ENCODE measurements at places on chromosomes 6 and 20. TPM values are rescaled to one million over a fixed set of nuclear protein-coding genes. Genes with fewer than 3 reads are reported as not detected.

Gene SCUBE3
- not detected for polyA plus RNA-seq

Gene LGSN
- polyA plus RNA-seq: 0.17 TPM

Gene MAFB
- polyA plus RNA-seq: 1.3 TPM

Gene SULF2
- polyA plus RNA-seq: 0.30 TPM

Gene FAM83C
- polyA plus RNA-seq: not detected

Gene TOX2
- polyA plus RNA-seq: 1.2 TPM

Gene FNDC1
- not detected for polyA plus RNA-seq

Gene GNAS-AS1
- not detected for polyA plus RNA-seq

Gene C6orf15
- not detected for polyA plus RNA-seq

Gene PLN
- polyA plus RNA-seq: not detected

Gene SNPH
- 0.67 TPM for polyA plus RNA-seq

Gene SLC24A3
- not detected for polyA plus RNA-seq

Gene RBPJL
- polyA plus RNA-seq: not detected

Gene GSTA3
- polyA plus RNA-seq: not detected

Gene SOX18
- polyA plus RNA-seq: not detected

Gene MAP7
- polyA plus RNA-seq: 0.16 TPM

Gene CLDN20
- not detected for polyA plus RNA-seq

Gene SIRPG
- 0.09 TPM for polyA plus RNA-seq

Gene PRDM13
- polyA plus RNA-seq: not detected

Gene MEP1A
- not detected for polyA plus RNA-seq

Gene ADTRP
- polyA plus RNA-seq: 0.84 TPM

Gene COL11A2
- 0.88 TPM for polyA plus RNA-seq

Gene TINAG
- not detected for polyA plus RNA-seq

Gene CCHCR1
- polyA plus RNA-seq: 17.0 TPM

Gene CDK5RAP1
- 60.5 TPM for polyA plus RNA-seq

Gene TNXB
- 4.0 TPM for polyA plus RNA-seq

Gene C6orf132
- polyA plus RNA-seq: not detected

Gene B4GALT5
- 3.4 TPM for polyA plus RNA-seq

Gene LYRM4
- 16.9 TPM for polyA plus RNA-seq

Gene SIM1
- polyA plus RNA-seq: not detected

Gene CRISP2
- not detected for polyA plus RNA-seq

Gene VSX1
- not detected for polyA plus RNA-seq

Gene LCA5
- 0.12 TPM for polyA plus RNA-seq

Gene SPO11
- polyA plus RNA-seq: not detected

Gene CD93
- 0.81 TPM for polyA plus RNA-seq

Gene ZHX3
- 4.3 TPM for polyA plus RNA-seq

Gene PNPLA1
- polyA plus RNA-seq: not detected

Gene COL19A1
- polyA plus RNA-seq: 14.6 TPM

Gene RNF39
- not detected for polyA plus RNA-seq

Gene BIRC7
- 0.12 TPM for polyA plus RNA-seq

Gene DEFB132
- polyA plus RNA-seq: not detected

Gene FLRT3
- not detected for polyA plus RNA-seq

Gene ADGRF4
- polyA plus RNA-seq: not detected

Gene INSM1
- not detected for polyA plus RNA-seq

Gene BPIFB2
- not detected for polyA plus RNA-seq

Gene MAP3K5
- 5.7 TPM for polyA plus RNA-seq

Gene ELOVL5
- polyA plus RNA-seq: 149 TPM

Gene CABLES2
- 4.8 TPM for polyA plus RNA-seq

Gene EPPIN
- polyA plus RNA-seq: not detected

Gene NMBR
- polyA plus RNA-seq: not detected

Gene APCDD1L
- polyA plus RNA-seq: not detected

Gene CYB5R4
- 11.8 TPM for polyA plus RNA-seq

Gene C6orf52
- 0.51 TPM for polyA plus RNA-seq

Gene CDSN
- not detected for polyA plus RNA-seq

Gene EYA2
- 2.8 TPM for polyA plus RNA-seq

Gene ERVFRD-1
- not detected for polyA plus RNA-seq

Gene PRR18
- not detected for polyA plus RNA-seq

Data from B cell (primary cell).